ENCODE measurements at places on chromosomes 5 and 9. TPM values are rescaled to one million over a fixed set of nuclear protein-coding genes. Genes with fewer than 3 reads are reported as not detected.

DMRT3 gene
- not detected for total RNA-seq

NOXA1 gene
- 0.46 TPM for total RNA-seq

PKD2L2 gene
- not detected for total RNA-seq

IFNA13 gene
- total RNA-seq, result not detected

CER1 gene
- not detected for total RNA-seq

WNT8A gene
- total RNA-seq, result not detected

ESM1 gene
- total RNA-seq, result 284 TPM

KIF4B gene
- total RNA-seq, result 0.30 TPM

DMRTA1 gene
- 0.32 TPM for total RNA-seq

OMD gene
- not detected for total RNA-seq

CXXC5 gene
- 27.7 TPM for total RNA-seq

C8G gene
- total RNA-seq, result not detected

PCDHAC1 gene
- under 0.01 TPM for total RNA-seq

FAM78A gene
- total RNA-seq, result 1.9 TPM

CDC20B gene
- under 0.01 TPM for total RNA-seq

SMAD5 gene
- 45.0 TPM for total RNA-seq

SPATA31A3 gene
- total RNA-seq, result not detected
